ENCODE measurements at places on chromosomes 13 and 19.

DNA sequence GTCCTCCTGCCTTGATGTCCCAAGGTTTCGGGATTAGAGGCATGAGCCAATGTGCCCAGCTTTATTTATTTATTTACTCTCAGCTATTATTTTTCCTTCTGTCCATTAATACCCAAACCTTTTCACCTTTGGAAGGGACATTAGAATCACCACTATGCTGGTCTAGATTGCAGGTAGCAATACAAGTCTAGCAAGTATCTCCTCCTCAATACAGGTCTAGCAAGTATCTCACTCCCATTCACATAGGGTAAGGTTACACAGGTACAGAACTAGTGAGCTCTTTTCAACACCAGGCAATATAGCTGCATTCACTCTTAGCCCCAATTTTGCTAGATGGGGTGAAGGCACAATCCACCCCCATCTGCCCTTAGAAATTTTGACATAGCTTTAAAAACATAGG, 17.4 kb upstream of the SPRYD7 start:
- no peak for DNase-seq

- DNase-seq, result no peak
Observed at GRCh38 chr19:2578391-2578890, 102.5 kb downstream of the GADD45B start.

DNA sequence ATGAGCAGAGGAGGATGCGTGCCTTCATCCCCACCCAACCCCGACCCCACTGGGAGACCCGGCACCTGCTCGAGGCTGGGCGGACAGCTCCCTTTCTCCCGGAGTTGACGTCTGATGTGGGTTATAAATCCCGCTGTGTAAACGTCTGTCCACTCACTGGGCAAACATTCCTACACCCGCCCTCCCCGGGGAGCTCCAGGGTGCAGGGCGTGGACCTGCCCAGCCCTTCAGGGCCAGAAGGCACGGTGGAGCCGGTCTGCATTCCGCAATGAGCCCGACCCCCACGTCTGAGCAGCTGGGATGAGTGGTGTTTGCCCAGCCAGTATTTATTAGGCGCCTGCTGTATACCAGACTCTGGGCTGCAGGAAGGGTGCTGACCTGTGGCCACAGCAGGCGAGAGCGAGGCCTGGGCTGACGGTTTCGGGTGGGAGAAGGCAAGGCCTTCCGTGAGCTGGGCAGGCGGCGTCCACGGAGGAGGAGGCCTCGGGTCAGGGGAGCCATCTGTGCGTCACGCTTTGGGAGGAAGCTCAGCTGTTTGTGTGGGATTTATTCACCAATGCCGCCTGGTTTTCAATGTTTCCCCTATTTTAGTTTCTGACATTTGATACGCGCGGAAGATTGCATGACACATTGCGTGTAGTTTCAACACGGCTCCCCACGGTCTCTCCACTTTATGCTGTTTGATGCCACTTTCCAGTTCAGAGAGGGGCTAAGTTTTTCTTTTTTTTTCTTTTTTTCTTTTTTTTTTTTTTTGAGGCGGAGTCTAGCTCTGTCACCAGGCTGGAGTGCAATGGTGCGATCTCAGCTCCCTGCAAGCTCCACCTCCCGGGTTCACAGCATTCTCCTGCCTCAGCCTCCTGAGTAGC, 2.0 kb downstream of the MISP start:
- DNase-seq, result no peak

GRCh38 chr19:56111601-56112312, 9.3 kb downstream of the ZNF787 start:
- no peak for DNase-seq

GRCh38 chr13:40983725-40984667, 35.1 kb downstream of the ELF1 start:
- no peak for DNase-seq

- no peak for DNase-seq
Observed at GRCh38 chr19:14505488-14506239, 9.7 kb upstream of the GIPC1 start.

GRCh38 chr13:77742801-77743200, 45.3 kb downstream of the SLAIN1 start:
- no peak for DNase-seq

DNA sequence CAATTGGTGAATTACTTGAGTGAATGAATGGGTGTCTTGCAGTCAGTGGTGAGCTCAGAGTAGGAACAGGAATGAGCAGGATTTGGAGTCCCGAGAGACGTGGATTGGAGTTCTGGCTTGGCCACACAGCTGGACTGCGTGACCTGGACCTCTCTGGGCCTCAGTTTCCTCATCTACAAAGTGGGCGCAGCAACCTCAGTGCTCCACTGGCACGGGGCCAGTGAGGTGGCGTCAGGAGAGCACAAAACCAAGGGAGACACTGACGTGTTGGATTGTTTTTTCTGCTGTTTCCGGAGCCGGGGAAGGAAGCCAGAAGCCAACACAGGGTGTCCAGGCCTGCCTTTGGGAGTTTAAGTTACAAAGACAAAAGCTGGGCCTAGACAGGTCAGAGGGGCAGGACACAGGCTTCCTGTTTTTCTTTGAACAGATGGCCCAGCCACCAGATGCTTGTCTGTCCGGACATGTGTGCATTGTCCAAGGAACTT, 6.5 kb upstream of the DOCK6 start:
- DNase-seq, result no peak
